ENCODE measurements at places on chromosomes 3 and 15. TPM values are rescaled to one million over a fixed set of nuclear protein-coding genes. Genes with fewer than 3 reads are reported as not detected.

The OR5K2 gene
- not detected for total RNA-seq

The BSN gene
- total RNA-seq: 0.27 TPM

The MEGF11 gene
- total RNA-seq: 6.8 TPM

The DAZL gene
- not detected for total RNA-seq

DNA sequence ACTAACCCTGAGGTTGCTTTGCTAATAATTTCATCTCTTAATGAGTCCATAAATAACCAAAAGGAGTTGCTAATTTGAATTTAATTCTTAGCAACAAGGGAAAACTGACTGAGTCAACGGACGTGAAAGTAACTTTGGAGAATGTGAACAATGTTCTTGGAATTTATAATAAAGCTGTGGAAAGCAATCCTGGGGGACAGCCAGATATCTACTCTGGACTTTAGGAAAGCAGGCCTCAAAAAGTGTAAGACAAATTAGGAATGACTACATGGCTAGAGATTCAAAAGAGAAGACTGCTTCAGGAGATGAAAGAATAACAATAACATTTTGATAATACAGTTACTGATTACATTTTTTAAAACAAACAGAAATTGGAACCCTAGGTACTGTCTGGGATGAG is 318.4 kb upstream of the COL8A1 start:
- no peak for DNase-seq

- peak; percentile 3 for DNase-seq
These were observed 340.9 kb upstream of the TPRG1 start for GRCh38 chr3:188830893-188831292.

GRCh38 chr3:142817897-142818296 is 71.0 kb downstream of the PCOLCE2 start:
- DNase-seq: no peak

DNA sequence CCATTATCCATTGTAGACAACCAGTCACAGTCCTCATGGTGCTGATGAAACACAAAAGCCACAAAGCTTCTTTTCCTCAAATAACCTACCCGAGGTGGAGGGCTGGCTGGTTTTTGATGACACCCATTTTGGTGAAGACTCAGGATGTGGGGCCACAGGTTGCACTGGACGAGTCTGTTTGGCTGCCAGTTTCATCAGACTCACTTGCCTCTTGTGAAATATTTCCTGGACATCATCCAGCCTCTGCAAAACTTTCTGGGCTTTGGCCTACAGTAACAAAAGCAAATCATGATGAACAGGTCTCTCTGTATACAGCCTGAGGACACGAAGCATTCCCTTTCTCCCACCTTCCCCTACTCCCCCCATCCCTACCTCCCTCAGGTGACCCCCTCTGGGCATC is 42.2 kb downstream of the B3GNT5 start:
- no peak for DNase-seq

GRCh38 chr15:68718468-68718867 is 102.2 kb downstream of the ANP32A start:
- no peak for DNase-seq

DNA sequence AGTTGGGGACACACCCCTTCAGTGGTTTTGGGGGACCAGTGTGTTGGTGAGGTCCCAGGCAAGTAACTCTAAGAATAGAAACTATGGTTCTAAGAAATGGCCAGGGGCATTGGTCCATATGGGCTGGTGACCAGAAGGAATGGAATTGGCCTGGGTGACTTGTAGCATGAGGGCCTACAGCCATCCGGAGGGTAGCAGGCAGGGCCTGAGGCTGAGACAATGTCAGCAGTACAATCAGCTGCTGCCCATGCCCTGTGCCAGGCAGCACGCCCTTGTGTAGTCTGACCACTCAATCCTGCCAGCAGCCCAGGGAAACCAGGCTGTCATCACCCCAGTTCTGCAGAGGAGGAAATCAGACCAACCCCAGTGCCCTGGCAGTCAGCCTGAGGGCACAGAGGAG is 100.6 kb downstream of the DNAJB8 start:
- no peak for DNase-seq

DNA sequence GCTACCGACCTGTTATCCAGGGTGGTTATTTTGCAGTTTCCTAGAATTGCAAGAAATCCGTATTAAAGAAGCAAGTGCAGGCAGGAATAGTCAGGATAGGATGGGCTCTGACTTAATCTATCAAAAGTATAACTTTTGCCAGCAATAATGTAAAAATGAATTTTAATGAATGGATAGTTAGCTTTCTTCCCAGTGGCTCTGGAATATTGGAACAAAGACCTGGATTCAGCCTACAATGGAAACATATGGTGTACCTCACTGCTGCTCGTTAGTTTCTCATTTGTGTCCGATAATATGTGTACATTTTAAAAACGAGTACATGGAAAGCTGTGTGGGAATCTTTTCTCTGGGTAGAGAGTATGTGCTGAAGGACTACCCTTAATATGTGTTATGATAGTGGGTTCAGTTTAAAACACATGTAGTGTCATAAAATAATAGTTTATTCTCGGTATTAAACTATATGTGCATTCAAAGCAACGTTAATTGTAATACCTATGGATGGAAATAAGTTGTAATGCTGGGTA is 805 bp downstream of the SERPINI1 start:
- no peak for DNase-seq
